ENCODE measurements at places on chromosomes 2 and 18. TPM values are rescaled to one million over a fixed set of nuclear protein-coding genes. Genes with fewer than 3 reads are reported as not detected.

DNA sequence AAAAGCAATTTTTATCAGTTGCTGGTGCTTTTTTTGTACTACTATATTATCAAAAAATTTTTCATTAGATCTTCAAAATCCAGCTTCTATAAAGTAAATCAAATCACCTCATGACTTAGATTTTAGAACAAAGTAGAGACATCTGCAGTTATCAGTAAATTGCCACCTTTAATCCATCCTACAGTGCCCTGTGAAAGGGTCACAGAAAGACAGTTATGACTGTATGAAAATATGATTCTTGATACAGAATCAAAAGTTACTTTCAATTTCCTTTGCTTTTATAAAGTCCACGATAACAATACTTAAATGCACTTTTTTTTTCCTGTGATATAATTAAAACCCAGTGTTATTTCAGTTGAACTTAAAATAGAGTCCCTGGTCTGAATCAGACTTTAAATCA lies 61.4 kb downstream of the PRPF40A start:
- no peak overlapping the region for H3K4me3 ChIP-seq
- H3K27me3 ChIP-seq = no peaks in the 10 kb centered on the region
- DNase-seq = no peak
- H3K4me1 ChIP-seq = no peaks in the 10 kb centered on the region

The KIF1A gene
- 61.3 TPM for total RNA-seq

- no peak overlapping the region for H3K27ac ChIP-seq
- no peak overlapping the region for H3K4me3 ChIP-seq
- DNase-seq = no peak
- H3K36me3 ChIP-seq = no peaks in the 10 kb centered on the region
- no peaks in the 10 kb centered on the region for H3K27me3 ChIP-seq
These were observed 7.7 kb downstream of the PSD4 start for GRCh38 chr2:113181258-113182051.

- H3K27ac ChIP-seq = no peak overlapping the region
- no peak for DNase-seq
- H3K4me1 ChIP-seq = no peaks in the 10 kb centered on the region
- H3K4me3 ChIP-seq = no peak overlapping the region
- no peaks in the 10 kb centered on the region for H3K36me3 ChIP-seq
These were observed 189.0 kb upstream of the THUMPD2 start for GRCh38 chr2:39968037-39968436.

DNA sequence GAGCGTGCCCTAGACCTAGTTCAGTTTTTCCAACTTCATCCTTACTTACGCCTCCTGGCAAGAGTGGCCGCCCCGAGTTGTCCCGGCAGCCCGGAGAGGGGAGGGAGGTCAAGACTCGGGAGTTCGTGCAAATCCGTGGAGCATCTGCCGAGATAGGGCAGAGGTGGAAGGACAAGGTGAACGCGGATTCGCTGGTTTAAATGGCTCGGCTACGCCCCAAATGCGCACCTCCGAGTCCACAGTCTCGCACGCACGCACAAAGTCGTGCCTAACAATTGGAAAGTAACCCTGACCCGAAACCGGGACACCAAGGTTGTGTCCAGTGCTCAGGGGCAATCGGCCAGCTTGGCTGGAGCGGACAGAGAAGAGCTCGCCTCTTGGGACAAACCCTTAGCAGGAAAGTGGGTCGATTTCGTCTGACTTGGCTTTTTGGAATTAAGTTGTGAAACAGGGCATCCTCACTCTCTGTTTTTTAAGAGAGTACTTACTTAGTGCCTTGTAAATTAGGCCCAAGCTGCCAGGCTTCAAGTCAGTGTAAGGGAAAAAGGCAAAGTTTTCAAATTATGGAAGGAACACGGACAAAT lies 726 bp upstream of the SS18 start:
- no peaks in the 10 kb centered on the region for H3K27me3 ChIP-seq
- no peaks in the 10 kb centered on the region for H3K36me3 ChIP-seq
- peaks cover 21% of the 10 kb centered on the region for H3K4me1 ChIP-seq
- peak overlapping the region; percentile 94 for H3K27ac ChIP-seq
- peak overlapping the region; percentile 67 for H3K4me3 ChIP-seq

Data from pancreas (tissue), 10 donors.